Stimulated activated CD4-positive, alpha-beta T cell treated with anti-CD3 and anti-CD28 coated beads, TNF-alpha, amount 100 ng/mL, for 48 hours (primary cell): ENCODE measurements at places on chromosomes 1 and 21.

DNA sequence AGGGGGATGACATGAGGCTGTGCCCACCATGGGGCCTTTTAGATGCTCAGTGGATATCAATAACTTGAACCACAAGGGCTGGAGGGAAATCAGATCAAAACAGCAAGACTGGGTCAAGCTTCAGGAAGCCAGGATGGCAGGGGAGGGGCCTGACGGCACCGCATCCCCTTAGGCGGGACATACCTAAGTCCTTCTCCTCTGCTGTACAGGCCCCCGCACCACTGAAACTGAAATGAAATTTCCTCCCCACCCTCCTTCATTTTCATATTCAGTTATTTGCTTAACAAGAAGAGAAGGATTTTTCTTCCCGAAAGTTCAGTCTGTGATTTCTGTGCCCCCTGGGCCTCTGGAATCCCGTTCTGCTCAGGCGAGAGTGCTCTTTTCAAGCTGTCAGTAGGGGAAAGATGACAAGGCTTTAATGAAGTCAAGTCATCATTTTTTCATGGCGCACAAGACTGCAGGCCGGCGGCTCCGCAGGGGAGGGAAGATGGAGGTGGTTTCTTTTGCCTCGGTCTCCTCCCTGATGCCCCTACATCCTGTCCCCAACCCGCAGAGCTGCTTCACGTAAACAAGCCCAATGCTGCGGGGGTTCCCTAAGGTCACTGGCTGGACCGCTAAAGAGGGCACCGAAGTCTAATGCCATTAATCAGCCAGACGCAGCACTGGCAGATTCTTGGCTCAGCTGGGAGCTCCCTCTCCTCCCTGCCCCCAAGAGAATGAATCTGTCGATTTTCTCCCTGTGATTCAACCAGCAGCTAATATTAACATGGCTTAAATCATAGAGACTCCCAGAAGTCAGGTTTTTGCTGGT is 264.8 kb downstream of the C1orf94 start:
- no peak for DNase-seq

DNA sequence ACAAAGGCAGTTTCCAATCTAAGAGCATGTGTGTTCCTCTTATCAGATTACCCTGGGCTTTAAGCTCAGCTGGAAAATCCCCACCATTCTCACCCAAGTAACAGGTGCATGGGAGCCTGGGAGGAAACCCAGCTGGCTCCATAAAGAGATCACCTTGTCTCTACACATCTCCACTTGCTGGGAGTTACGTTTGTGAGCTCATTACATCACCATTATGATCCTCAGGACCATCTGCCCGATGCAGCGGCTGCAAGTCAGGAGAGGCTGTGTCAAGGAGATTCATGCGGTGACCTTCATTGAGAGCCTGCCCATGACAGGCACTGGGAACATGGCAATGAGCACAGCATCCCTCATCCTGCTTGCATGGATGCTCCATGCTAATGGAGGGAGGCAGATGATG is 618.0 kb downstream of the NPHP4 start:
- DNase-seq, result no peak

GRCh38 chr1:68917456-68917855 is 420.6 kb upstream of the DEPDC1 start:
- DNase-seq, result no peak

DNA sequence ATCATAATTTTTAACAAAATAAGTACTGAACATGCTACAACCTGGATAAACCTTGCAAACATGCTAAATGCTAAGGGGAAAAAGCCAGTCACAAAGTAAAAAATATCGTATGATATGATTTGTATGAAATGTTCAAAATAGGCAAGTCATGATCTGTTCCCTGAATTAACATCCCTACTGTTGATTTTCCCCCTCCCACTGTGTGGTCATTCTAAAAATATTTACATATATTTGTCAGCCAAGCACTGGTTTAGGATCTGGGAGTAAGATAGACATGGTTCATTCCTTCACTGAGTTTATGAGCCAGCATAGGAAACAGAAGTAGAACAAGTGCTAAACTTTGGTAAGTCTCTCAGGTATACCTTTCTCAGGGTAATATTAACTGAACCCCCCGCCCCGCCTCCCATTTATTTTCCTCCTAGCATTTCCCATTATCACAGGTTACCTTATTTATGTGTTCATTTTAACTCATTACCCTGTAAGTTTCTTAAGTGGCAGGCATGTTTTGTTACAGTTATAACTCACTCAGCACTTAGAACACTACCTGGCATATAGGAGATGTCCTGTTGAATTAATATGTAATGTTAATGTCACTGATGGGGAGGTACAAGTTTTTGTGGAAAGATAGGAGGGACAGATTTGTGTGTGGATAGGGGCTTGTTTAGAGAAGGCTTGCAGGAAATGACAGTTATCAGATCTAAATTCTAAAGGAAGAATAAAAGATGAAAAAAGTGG is 12.3 kb downstream of the UQCRH start:
- DNase-seq, result no peak

DNA sequence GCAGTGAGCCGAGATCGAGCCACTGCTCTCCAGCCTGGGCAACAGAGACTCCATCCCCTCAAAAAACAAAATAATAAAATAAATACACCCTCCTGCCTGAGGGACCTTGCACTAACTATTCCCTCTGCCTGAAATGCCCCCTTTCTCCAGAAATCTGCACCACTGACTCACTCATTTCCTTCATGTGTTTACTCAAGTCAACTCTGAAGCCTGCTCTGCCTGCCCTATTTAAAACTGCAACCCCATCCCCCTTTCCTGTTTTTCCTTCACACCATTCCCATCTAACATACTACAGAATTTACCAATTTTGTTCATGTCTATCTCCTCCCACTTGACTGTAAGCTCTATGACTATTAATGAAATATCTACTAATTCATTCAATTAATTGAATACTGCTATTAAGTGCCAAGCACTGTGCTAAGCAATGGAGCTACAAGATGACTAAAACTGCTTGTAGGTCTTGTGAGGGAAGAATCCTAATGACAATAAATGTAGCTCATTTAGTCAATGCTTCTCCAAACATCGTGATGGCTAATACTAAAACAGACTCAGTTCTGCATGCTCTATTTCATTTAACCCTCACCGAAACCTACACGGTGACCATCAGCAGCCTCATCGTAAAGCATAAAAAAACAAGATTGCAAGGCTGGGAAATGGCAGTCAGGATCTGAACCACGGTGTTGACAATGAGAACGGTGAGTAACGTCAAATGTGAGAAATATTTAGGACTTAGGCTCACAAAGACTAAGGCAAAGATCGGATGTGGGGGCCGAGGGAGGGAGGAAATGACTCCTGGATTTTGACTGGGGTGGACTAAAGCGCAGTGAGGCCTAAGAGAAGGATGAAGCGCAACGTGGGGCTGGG is 749 bp upstream of the TMEM39B start:
- peak; percentile 34 for DNase-seq

GRCh38 chr1:153877112-153877511 is 45.7 kb downstream of the GATAD2B start:
- no peak for DNase-seq

DNA sequence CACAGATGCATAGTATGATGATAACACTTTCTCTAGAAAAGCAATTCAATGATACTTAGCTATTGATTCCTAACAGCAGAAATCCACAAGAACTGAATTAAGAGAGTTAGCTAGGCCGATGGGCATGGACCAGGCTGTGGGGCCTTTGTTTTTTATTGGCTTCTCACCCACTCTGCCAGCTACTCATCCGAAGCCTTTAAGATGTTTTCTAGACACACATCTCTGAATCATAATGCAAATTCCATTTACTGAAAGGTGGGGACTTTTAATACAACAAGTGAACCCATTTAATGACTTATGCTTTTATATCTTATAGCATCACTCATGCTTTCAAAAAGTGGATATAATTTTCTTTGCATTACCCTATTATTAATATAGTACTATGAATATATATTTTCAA is 170.2 kb downstream of the RUNX1 start:
- no peak for DNase-seq

GRCh38 chr1:27218736-27219135 is 15.7 kb upstream of the WDTC1 start:
- no peak for DNase-seq

GRCh38 chr1:154940651-154941194 is 4.2 kb upstream of the PMVK start:
- no peak for DNase-seq

GRCh38 chr1:24688621-24689195 is 45.6 kb downstream of the SRRM1 start:
- peak; percentile 45 for DNase-seq

GRCh38 chr1:173868266-173869020 is at the start of gene ZBTB37:
Gene ZBTB37, plus strand, starts transcription at chr1:173868380. Its CDS starts 1,846 bp downstream, at chr1:173870226.
- peak; percentile 90 for DNase-seq

GRCh38 chr1:116161390-116161789 is 50.2 kb downstream of the MAB21L3 start:
- DNase-seq, result no peak

GRCh38 chr1:8426996-8427395 is 109.1 kb downstream of the SLC45A1 start:
- no peak for DNase-seq

DNA sequence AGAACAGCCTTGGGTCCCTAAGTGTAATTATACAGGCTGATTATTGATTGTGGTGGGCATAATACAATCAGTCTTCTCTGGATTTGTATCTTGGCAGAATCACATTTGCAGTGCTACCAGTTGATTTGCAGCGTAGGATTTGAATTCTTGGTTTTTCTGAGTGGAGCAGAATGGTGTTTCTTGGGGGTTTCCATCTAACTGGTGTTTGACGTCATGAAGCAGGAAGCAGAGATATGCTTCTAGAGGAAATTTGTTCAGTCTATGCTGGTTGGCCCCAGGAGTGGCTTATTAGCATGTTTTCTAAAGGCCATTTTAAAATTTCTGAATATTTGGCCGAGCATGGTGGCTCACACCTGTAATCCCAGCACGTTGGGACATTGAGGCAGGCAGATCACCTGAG is 3.4 kb downstream of the CTTNBP2NL start:
- no peak for DNase-seq

GRCh38 chr1:99603699-99604560 is 42.0 kb upstream of the PALMD start:
- no peak for DNase-seq

DNA sequence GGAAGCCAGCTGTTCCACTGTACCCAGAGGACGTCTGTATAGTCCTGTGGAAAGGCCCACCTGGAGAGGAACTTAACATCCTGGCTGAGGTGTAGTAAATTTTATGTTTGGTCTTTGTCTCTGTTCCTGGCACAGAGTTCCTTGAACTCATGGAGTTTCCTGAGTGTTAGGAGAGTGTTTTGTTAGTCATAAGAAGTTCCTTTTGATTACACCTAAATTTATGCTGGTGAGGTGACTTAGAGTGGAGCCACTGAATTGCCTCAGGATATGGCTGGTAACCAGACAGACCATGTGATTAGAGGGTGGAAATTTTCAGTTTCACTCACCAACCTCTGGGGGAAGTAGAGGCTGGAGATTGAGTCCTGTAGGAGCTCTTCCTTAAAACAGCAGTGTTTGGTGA is 57.9 kb downstream of the RASAL2 start:
- no peak for DNase-seq

GRCh38 chr21:42545317-42545716 is 31.7 kb downstream of the SLC37A1 start:
- DNase-seq, result no peak

DNA sequence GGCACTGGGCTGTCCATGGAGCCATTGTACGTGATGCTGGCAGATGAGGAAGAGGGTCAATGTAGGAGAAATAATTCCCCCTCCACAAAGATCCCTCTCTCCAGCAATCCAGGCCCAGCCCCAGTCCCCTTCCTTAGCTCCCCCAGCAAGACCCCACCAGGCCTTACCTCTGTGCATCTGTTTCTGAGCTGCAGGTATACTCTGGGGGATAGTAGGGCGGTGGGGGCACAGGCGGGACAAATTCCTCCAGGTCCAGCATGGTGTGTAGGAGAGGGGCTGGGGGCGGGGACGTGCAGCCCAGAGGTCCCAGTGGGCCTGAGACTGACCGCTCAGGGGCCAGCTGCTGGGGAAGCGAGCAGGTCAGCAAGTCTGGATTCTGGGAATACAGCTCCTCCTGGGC is 3.7 kb downstream of the ENTREP3 start:
- no peak for DNase-seq

GRCh38 chr21:41160036-41160435 is 7.9 kb upstream of the BACE2 start:
- DNase-seq, result no peak

- DNase-seq, result no peak
Measured at GRCh38 chr1:61115436-61115835, 33.1 kb downstream of the NFIA start.

GRCh38 chr21:25234857-25235801 is 372.2 kb downstream of the MRPL39 start:
- DNase-seq, result no peak

GRCh38 chr1:30820299-30820698 is 62.7 kb upstream of the LAPTM5 start:
- no peak for DNase-seq

- no peak for DNase-seq
Measured at GRCh38 chr1:2639607-2640521, 7.0 kb upstream of the MMEL1 start.

DNA sequence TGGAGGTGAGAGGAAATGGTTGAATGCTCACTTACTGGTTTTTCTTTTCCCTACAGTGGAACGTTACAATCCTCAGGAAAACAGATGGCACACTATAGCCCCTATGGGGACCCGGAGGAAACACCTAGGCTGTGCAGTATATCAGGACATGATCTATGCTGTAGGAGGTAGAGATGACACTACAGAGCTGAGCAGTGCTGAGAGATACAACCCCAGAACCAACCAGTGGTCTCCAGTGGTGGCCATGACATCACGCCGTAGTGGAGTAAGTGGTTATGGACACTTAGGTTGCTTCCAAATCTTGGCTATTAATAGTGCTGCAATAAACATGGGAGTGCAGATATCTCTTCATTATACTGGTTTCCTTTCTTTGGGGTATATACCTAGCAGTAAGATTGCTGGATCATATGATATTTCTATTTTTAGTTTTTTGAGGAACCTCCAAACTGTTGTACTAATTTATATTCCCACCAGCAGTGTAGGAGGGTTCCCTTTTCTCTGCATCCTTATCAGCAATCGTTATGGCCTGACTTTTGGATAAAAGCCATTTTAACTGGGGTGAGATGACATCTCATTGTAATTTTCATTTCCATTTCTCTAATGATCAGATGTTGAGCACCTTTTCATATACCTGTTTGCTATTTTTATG is 48.8 kb upstream of the DARS2 start:
- DNase-seq, result no peak

- no peak for DNase-seq
Measured at GRCh38 chr1:229170778-229171505, 100.0 kb upstream of the RAB4A start.
